ENCODE measurements at places on chromosomes 6 and 20. TPM values are rescaled to one million over a fixed set of nuclear protein-coding genes. Genes with fewer than 3 reads are reported as not detected.

- no peak for DNase-seq
Observed at GRCh38 chr6:22917344-22917743, 348.0 kb downstream of the HDGFL1 start.

DNA sequence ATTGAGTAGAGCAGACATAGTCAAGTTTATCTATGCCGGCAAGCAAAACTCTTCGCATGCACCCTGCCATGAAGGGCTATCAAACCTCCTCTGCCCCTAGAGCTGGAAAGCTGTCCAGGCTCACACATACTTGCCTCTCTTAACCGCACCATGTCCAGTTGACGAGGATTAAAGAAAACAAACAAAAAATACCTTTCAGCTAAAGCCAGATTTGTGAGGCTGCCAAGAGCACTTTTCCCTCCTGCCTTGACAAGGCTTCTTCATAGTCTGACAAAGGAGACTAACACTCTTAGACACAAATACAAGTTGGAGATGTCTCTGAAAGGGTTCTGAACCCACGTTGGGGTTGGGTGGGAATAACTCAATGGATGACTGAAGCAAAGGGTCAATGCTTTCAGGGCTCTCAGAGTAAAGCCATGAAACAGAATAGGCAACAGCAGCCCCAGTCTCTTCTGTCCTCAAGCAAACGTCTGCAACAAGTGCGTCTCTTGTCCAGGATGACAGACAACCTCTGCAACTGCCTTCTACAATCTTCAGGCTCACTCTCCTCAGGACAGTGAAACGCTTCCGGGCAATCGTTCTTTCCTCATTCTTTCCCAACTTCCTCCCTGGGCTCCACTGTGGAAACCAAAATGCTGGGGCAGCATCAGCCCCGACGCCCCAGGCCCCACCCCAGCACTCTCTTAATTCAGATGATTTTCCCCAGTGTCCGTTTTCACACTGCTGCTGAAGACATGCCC is 57.8 kb downstream of the AGPAT4 start:
- DNase-seq = no peak

DNA sequence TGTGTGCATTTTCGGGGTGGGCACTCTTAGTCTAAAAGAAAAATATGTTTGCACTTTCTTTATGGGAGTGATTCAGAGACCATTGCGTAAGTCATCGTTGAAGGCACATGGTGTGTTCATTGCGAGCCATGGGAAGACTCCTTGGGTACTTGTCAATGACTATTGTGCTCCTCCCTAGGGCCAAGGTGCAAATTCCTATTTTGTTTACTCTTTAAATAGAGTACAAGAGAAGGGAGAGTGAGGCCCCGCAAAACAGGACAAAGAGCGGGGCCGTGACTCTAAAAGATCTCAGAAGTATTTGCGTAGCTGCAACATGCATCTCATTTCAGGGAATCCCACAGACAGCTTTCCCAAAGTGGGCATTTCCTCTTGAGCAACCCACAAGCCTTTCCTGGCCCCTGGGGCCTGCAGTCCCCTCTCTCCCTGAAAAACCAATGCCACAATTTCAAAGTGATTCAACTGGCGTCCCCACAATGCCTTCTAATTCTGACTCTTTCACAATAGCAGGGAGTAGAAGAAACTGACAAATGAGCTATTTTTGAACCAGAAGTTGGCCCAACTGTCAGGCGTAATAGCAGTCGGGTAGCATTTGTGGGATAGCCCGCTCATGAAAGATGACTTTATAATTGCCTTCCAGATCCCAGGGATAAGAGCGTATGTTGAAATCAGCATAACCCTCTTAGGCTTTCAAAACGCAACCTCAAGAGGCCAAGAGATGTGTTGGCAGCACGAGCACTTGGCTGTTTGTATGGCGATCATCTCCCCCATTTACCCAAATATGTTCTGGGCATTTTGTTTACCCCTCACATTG is 277.9 kb upstream of the BMP2 start:
- no peak for DNase-seq

BLCAP gene
- total RNA-seq = 50.1 TPM

AKAP12 gene
- total RNA-seq = 267 TPM
